ENCODE measurements at places on chromosomes 2 and 18.
A peak's percentile ranks its signal among the peaks of the same experiment; 100 is the strongest.

DNA sequence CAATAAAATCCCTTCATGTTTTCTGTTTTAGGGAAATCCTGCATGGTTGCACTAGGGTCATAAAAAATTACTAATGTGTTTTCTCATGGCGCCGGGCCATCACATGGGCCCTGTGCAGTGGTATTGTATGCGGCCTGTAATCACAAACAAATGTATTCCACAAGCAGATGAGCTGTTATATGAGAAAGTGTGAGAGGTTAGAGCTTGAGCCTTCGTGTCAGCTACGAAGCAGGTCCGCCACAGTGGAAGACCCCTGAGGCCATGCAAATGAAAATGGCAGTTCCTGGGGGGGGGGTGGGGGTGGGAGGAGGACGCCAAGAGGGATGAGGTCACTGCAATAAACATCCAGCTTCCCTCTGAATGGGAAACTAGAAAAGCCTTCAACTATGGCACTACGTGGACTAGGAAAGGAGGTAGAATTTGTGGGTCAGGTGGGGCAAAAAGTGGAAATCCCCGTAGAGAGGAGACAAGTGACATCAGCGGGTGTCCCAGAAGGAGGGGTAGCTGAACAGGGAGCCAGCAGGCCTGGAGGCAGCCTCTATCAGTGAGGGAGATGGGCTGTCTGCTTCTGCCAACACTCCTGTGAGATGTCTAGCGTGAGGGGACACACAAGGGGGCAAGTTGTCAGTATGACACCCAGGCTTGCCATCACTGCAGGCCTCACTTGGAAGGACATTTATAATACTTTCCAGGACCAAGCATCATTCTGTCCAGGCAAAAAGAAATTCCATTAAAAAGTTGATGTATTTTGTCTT, 130.3 kb upstream of the CTAGE1 start:
- DNase-seq: no peak

DNA sequence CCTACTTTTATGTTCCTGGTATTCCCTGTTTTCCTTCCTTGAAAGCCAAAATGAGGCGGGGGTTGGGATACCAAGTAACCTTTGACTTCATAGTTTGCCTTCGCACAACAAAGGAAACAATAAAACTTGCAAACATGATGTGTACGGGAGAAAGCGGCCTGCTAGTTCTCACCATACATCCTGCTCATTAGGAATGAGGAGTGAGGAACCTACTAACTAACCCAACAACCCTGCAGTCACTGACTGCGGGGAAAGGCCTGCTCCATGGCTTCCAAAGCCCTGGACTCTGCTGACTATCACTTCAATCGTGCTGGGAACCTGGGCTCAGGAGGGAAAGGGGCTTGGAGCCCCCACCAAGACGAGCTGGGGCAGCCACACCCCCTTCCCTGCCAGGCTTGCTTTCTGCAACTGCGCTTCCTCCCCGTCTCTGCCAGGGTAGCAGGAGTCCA, 24.2 kb downstream of the RPL31 start:
- DNase-seq: no peak

DNA sequence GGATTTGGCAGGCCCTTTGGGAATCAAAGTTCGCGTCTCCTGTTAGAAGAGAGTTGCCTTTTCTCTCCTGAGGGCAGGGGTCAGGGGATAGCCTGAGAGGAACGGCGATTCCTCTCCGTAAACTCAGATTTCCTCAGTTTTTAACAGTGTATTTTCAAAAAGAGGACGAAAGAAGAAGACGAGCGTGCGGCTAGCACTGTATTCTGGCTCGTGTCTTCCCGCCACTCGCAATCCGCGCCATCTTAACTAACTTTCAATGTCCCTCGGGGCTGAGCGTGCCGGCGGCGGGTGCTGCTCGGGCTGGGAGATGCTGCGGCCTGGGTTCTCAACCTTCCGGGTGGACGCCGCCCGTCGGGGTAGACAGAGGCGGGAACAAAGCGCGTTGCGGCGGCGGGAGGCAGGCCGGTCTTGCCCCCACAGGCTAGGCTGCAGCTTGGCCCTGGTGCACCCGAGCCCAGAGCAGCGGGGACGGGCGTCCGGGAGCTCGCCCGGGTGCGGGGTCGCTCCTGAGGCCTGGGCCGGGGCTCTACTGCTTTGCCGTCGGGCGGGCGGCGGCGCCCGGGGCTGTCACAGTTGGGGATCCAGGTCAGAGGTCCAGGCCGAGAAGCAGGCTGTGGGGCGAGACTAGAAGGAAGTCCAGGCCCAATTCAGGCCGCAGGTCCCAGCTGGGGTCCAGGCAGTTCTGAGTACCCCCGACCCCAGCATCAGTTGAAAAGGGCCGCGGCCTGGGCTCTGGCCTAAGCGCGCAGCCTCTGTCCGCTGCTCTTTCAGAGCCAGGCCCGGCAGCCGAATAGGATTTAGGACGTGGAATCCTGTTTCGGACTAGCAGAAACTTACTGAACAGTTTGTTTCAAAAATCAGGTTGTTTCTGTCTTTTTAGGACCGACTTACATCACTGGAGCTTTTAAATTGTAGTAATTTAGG, 11.8 kb downstream of the TBR1 start:
- DNase-seq: no peak

- no peak for DNase-seq
Observed at GRCh38 chr2:26585100-26585499, 56.1 kb downstream of the CIB4 start.

DNA sequence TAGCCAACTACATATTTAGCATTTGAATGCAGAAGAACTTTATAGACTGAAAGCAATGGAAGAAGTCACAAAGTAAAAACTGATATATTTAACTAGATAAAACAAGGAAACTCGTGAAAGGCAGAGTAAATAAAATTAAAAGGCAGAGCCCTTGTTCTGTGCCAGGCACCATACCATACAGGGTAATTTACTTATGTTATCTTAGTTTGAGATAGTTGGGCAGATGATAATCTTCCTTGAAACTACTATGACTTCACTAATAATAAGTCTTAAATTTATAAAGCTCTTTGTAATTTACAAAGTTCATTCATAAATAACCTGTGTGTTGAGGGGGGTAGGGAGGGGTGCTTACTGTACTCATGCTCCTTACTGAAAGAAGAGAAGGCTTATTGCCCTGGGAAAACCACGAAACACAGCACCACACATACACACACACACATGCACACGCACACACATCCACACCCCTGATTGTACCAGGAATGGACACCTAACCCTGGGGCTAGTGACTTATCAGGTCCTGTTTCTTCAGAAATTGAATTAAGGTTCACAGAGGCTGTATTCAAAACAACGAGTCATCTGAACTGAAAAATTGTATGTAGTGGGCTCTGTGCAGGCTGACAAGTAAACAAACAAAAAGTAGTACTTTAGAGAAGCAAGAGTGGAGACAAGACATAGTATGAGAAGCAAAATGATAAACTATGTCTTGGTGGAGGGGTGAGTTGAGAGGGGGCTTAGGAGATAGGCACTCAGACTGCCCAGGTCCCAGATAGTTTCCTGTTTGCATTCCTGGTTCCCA, 38.1 kb downstream of the AGFG1 start:
- DNase-seq: no peak

DNA sequence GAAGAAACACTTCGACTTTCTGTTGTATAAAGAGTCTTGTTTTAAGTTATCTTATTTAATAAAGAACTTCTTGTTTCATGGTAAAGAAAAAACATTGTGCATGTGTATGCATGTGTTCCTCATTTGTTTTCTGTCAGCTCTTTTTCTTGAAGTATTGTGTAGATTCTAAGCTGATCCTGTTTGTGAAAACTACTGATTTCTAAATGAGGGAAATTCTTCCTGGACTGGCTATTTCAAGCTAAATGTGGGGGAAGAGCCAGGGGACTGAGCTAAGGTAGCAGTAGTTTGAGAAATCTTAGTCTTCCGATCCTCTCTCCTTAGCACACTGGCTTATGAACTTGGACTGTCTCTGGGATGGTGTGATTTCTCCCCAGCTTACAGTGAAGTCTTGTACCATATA, 56.4 kb upstream of the RBMS1 start:
- no peak for DNase-seq

GRCh38 chr18:51185075-51185474, 12.4 kb downstream of the MEX3C start:
- no peak for DNase-seq

- no peak for DNase-seq
Observed at GRCh38 chr2:14354231-14354630, 278.3 kb upstream of the LRATD1 start.

DNA sequence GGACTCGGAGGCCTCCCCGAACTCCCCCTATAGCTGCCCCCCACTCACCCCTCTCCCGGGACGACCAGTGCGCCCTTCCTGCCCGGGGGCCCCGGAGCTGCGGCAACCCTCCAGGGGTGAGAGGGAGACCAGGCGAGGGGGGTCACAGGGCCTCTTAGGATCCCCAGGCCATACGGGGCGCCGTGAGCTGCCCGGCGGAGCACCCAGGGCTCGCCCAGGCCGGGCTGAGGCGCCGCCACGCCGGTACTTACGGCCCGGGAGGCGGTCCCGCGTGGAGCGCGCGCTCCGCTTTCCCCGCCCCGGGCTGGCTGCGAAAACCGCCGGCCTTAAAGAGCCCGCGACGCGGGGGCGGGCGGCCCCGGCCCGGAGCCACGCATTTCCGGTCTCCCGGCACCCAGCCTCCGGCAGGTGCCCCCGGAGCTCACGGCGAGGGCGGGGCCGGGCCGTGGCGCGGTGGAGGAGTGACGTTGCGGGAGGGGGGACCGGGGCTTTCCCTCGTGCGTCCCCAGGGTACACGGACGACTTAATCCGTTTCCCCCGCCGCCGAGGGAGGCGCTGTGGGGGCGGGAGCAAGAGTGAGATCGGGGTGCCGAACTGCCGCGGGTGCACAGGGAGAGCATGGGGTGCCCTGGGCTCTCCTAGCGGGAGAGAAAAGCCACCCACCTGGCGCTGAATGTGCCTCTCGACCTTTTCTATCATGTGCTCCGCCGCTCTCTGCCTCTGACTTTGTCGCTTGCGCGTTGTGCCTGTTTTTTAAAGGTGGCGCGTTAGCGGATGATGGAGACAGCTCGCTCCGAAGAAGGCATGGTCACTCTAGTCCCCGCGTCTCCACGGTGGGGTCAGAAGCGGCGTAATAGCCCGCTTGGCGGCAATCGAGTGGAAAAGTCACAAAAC, at the start of gene METTL21A:
Gene METTL21A (minus strand): TSS at position 381 of the 894 bp plus-strand sequence. CDS start 1,019 bp downstream, outside the sequence.
- peak; percentile 95 for DNase-seq

- no peak for DNase-seq
Observed at GRCh38 chr18:62399276-62399675, 74.2 kb downstream of the TNFRSF11A start.

- no peak for DNase-seq
Observed at GRCh38 chr2:118295592-118296390, 207.5 kb downstream of the INSIG2 start.

- DNase-seq: no peak
Observed at GRCh38 chr2:99520813-99521212, 31.0 kb upstream of the REV1 start.

DNA sequence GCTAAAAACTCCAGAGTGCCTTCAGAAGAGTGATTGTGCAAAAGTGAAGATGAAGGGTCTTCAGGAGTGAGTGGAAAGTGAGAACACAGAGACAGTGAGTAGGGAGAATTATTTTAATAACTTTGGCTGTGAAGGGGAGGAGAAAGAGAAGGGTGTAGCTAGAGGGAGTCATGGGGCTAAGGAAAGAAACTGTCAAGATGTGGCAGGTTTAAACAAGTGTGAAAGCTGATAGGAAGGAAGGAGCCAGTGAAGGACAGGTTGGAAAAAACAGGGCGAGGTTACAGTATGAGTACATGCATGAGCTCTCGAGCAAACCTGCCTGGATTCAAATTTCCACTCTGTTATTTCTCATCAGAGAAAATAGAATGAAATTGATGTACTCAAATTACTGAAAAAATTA, 17.8 kb downstream of the IL1F10 start:
- no peak for DNase-seq

- DNase-seq: no peak
Observed at GRCh38 chr2:207897541-207898353, 127.6 kb downstream of the PLEKHM3 start.

GRCh38 chr18:68121826-68122225, 593.1 kb downstream of the TMX3 start:
- DNase-seq: no peak

DNA sequence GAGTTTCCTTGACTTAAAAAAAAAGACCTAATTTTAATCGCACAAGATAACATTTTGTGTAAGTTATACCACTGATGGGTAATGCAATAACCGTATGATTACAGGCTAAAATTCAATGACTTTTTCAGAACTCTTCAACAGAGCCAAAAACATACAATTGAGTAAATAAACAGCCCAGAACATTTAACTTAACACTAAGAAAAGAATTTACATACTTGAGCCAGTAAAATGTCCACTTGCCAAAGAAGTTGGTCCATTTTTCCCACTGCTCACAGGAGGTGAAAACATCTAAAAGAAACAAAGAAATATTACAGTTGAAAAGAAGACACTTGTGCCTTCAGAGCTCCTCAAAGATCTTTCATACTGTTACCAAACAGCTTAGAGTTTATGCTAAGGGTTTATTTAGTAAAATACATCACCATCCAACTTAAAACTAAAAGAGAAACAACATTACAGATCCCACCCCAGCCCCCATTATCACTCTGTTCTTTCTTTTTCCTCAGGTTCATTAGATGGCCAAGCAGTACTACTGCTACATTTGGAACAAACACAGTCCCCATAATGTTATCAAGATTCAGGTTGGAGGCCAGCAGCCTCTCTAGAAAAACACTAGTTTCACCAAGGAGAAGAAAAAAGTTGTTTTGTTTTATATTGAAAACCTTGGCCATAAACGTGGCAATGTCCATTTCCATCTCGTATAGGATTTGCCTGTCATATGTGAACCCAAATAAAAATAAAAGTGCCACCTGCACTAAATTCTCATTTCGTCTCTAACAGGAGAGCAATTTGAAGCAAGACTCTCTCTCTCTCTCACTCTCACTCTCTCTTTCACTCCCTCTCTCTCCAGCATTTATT, 2.7 kb downstream of the TCF4 start:
- no peak for DNase-seq

- DNase-seq: no peak
Observed at GRCh38 chr2:112897624-112897978, 13.4 kb upstream of the IL37 start.

DNA sequence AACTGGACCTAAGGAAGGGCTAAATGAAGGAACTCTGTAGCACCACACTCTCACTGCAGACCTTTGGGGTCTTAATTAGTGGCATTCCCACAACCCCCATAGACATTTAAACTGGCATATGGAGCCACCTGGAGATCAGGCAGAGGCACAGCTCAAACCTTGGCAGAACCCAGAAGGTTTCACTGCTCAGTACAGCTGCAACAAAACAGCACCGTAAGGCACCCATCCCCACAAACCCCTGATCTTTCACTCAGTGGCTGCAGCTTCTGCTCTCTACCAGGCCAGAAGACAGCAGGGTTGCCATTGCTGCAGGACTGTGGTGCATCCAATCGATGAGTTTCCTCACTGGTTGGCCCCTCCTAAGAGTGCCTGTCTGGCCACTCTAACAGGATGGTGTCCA, 361.6 kb upstream of the VRK2 start:
- DNase-seq: no peak
